ENCODE measurements at places on chromosomes 11 and 22. TPM values are rescaled to one million over a fixed set of nuclear protein-coding genes. Genes with fewer than 3 reads are reported as not detected.

- DNase-seq, result no peak
Observed at GRCh38 chr11:126465573-126466188, 110.2 kb downstream of the ST3GAL4 start.

DNA sequence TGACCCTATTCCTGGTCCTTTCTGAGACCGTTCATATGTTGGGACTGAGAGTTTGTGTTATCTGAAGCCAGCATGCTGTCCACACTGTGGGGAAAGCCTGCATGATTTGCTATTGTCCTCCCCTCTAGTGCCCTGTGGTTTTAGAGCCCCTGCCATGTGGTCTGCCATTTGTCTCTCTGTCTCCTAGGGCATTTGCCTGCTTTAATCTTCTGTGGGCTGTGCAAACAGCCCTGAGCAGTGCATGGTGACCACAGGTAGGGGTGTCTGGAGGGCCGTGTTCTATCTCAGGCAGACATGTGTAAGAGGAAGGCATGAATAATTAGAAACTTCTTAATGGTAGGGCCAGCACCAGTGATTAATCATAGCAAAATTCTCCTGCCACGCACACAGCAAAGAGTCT is 23.0 kb downstream of the AMPD3 start:
- DNase-seq, result no peak

DNA sequence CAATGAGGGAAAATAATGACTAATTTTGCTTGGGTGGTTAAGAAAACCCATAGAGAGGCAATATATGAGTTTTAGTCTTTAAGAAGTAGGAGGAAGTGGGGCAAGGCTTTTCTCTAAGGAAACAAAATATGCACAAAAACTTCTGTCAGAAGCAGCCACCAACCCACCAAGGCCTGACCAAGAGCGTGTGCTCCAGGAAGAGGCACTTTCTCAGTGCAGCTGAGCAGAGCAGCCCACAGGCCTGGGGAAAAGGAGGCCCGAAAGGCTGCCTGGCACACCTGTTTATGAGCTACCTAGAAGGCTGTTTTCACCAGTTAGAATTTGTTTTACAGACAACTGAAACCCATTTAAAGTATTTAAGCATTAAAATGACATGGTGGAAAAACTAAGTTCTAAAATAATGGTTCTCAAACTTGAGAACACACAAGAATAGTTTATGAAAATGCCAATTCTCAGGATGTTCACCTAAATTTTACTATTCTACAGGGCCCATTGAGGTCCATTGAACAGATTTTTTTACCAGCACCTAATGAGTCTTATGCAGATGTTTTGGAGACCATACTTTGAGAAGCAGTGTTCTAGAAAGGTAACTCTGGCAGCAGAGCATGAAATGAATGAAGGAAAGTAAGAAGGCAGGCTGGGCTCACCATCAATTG is 160.5 kb upstream of the DDI1 start:
- no peak for DNase-seq

CRYBB1 gene
- total RNA-seq, result 0.76 TPM

CRYBB3 gene
- not detected for total RNA-seq

- no peak for DNase-seq
Observed at GRCh38 chr11:102155676-102156075, 45.4 kb downstream of the YAP1 start.
